Activated CD4-positive, alpha-beta T cell treated with anti-CD3 and anti-CD28 coated beads, Interleukin-2, amount 10 ng/mL, durations not matched to agents 24 days and 14 days (primary cell): ENCODE measurements at places on chromosomes 1 and 21. TPM values are rescaled to one million over a fixed set of nuclear protein-coding genes. Genes with fewer than 3 reads are reported as not detected.

ADAMTS4 gene
- total RNA-seq, result 0.33 and 0.66 TPM in 2 replicates

LCE1C gene
- total RNA-seq, result not detected in 2 replicates

KRTAP11-1 gene
- total RNA-seq, result not detected in 2 replicates

DNA sequence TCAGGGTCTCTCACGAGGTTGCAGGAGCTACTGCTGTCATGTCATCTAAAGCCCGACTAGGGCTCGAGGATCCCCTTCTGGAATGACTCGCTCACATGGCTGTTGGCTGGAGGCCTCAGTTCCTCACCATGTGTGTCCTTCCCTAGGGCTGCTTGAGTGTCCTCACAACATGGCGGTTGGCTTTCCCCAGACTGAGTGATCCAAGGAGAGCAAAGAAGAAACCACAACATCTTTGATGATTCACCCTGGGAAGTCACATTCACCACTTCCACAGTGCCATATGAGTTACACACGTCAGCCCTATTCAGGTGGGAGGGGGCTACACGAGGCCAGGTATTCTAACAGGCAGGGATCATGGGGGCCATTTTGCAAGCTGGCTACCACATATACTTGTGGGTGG lies 64.9 kb downstream of the FHAD1 start:
- DNase-seq, result no peak
- H3K27me3 ChIP-seq, result no peaks in the 10 kb centered on the region
- H3K4me3 ChIP-seq, result no peak overlapping the region
- H3K27ac ChIP-seq, result no peak overlapping the region
- H3K36me3 ChIP-seq, result no peaks in the 10 kb centered on the region

DNA sequence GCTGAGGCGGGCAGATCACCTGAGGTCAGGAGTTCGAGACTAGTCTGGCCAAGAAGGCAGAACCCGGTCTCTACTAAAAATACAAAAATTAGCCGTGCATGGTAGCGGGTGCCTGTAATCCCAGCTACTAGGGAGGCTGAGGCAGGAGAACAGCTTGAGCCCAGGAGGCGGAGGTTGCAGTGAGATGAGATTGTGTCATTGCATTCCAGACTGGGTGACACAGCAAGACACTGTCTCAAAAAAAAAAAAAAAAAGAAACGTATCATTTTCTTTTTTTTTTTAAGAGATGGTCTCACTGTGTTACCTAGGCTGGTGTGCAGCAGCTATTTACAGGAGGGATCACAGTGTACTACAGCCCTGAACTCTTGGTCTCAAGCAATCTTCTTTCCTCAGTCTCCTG lies 47.3 kb downstream of the ITGB3BP start:
- no peak overlapping the region for H3K4me3 ChIP-seq
- H3K36me3 ChIP-seq, result peaks cover 12% of the 10 kb centered on the region
- no peak for DNase-seq
- H3K27me3 ChIP-seq, result no peaks in the 10 kb centered on the region
- no peak overlapping the region for H3K27ac ChIP-seq
- H3K4me1 ChIP-seq, result no peaks in the 10 kb centered on the region
